Bronchus fibroblast of lung (primary cell): ENCODE measurements at places on chromosomes 7 and 10. TPM values are rescaled to one million over a fixed set of nuclear protein-coding genes. Genes with fewer than 3 reads are reported as not detected.

The SLC18A3 gene
- total RNA-seq, result not detected in 2 replicates

The GIMAP2 gene
- 0.15 and 0.34 TPM in 2 replicates for total RNA-seq

The CTAGE8 gene
- not detected in 2 replicates for total RNA-seq

The CYP2C19 gene
- total RNA-seq, result not detected in 2 replicates

The CUL2 gene
- 18.8 and 19.9 TPM in 2 replicates for total RNA-seq

The WDFY4 gene
- not detected in 2 replicates for total RNA-seq

The NUP42 gene
- 24.1 and 26.6 TPM in 2 replicates for total RNA-seq
